ENCODE measurements at places on chromosomes 11 and 22.
A peak's percentile ranks its signal among the peaks of the same experiment; 100 is the strongest.

GRCh38 chr22:26570115-26570514 lies 19.8 kb downstream of the TPST2 start:
- no peak for DNase-seq

DNA sequence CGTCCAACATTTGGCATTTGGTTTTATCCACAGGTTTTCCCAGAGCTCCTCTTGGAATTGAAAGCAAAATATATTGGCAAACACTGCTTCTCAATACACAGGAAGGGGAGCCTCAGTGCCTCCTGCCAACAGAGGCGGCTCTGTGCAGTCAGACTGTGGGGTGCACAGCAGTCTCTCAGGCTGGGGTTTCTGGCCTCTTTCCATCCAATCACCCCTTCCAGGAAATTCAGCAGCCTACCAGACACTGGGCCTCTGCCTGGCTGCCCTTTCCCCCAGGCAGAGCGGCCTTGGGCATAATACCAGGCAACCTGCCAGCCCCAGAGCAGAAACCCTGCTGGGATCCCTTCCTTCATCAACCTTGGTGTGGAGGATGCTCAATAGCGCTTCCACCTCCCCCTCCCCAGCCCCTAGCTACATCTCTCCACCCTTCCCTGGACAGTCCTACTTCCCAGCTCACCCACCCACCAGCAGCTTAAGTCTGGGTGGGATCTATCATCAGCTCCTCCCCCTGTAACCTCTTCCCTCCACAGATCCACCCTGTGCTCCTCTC lies 17.8 kb upstream of the RAPSN start:
- DNase-seq: no peak

DNA sequence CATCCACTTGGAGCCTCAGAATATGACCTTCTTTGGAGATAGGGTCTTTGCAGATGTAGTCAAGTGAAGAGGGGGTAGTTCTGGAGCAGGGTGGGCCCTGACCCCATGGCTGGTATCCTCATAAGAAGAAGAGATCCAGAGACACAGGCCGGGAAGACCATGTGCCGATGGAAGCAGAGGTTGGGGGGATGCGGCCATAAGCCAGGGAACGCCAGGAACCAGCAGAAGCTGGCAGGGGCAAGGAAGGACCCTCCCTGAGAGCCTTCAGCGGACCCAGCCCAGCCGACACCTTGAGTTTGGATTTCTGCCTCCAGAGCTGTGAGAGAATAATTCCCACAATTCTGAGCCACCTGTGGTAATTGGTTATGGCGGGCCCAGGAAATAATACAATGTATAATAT lies 26.1 kb upstream of the SMIM38 start:
- no peak for DNase-seq

DNA sequence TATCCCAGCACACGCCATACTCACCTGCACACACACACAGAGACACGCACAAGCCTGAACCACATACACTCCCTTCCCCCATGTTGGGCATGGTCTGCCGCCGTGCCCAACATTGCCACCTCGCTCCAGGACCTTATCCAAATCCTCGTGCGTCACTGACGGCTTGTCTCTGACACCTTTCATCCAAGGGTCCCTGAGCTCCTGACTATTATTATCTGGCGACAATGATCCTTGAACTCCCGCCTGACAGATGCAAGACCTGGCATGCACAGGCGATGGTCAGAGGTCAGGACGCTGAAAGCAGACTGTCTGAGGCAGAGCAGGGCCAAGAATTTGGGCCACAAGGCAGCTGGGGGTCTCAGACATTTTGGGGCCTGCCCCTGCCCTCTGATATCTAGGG lies 4.2 kb downstream of the MB start:
- DNase-seq: no peak

DNA sequence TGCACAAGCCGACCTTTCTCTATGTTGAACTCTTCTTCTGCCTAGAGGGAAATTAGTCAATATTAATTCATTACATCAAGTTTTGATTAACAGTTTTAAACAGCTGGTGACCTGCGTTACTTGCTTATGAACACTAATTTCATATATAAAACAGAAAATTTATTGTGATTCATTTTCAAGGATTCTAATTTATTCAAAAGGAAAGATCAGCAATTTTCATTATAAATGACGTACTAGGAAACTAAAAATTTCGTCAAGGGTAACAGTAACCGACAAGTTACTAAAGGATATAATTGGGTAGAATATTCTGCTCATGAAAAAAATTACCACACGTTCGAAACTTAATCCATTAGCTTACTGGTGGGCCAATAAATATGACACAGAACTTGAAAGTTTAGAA lies 15.3 kb downstream of the ATP6V1E1 start:
- no peak for DNase-seq

DNA sequence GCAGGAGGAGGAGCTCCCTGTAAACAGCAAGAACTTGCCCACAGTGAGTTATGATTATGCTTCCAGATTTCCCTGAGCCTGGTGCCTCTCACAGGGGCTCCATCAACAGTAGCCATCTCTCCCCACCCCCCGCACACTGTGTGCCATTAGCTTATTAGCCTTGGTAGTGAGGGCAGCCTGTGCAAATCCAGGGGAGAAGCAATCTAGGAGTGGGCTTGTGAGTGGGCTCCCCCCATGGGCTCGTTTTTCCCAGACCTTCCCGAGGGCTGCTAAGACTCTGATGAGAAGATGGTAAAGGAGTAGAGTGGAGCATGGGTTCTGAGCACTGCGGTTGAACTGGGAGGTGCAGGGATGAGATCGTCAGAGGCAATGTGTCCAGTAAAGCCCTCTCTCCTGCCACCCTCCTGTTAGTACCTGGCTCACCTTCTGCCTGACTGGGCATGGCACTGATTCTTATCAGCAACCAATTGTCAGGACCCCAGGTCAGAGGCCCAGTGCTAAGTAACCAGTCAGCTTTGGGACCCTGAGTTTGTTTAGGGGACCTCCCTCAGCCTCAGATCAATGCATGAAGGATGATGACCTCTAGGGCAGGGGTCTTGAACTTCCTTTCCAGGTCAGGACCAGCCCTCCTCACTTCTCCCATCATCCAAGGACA lies 38.4 kb upstream of the TP53I11 start:
- DNase-seq: no peak

- DNase-seq: no peak
These were observed 572.2 kb downstream of the BUD13 start for GRCh38 chr11:116200564-116200963.

- no peak for DNase-seq
These were observed 15.7 kb downstream of the P2RX3 start for GRCh38 chr11:57353852-57354251.

- DNase-seq: no peak
These were observed 16.0 kb downstream of the TCP11L1 start for GRCh38 chr11:33055375-33055774.

DNA sequence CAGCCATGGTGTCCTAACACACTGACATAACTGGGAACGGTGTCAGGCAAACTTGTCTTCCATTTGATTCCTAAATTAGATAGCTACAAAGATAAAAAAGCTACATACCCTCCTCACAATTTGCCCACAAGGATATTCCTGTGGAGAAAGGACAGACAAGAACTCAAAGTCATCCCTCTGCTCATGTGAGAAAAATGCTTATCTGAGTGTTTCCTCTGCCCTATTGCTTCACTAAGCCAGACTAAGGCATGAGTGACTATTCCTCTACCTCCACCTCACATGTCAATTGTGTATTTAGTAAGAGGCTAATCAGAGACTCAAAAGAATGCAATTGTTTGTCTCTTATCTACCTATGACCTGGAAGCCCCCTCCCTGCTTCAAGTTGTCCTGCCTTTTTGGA lies 247.7 kb downstream of the DDX10 start:
- DNase-seq: no peak

GRCh38 chr11:2534134-2534956 lies 89.5 kb downstream of the KCNQ1 start:
- no peak for DNase-seq

- no peak for DNase-seq
These were observed 67.2 kb downstream of the CECR2 start for GRCh38 chr22:17436382-17436980.

DNA sequence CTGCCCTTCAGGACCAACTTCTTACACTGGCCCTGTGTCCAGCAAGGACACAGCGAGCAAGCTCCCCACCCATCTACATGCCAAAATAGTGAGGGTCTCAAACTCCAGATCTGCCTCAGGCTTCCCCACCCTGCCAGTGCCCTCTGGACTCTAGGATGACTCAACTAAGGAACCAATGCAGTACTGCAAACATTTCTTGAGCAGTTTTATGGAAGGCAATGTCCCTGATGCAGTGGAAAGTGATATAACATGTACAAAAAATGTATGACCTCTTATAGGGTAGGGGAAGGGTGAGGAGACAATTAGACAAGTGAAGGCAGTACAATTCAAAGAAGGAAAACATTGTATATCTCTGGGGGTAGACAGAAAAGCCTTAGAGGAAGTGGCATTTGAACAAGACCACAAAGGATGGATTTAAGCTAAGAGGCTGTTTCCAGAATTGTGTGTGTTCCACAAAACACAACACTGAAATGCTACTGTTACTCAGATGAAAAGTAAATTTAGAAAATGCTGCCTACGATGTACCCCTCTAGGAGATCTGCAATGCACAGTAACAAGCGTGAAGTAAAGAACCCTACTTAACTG lies 47.3 kb downstream of the RAB30 start:
- DNase-seq: no peak

DNA sequence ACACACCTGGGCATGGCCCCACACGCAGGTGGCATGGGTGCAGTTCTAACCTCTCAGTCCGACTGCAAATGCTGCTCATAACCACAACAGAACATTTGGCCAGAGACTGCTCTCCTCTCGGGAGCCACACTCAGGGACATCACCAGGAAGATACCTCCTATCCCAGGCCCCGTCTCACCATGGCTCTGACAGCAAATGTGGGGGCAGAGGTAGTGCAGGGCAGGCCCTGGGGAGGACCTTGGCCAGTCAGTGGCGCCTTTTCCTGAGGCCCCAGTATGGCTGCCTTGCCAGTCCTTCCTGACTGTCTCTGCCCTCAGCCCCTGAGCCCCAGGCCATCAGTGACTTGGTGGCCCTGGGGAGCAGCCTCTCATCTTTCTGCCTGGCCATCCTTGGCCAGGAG lies 2.8 kb downstream of the KRTAP5-6 start:
- DNase-seq: no peak

- peak; percentile 71 for DNase-seq
These were observed at the start of gene ADORA2A for GRCh38 chr22:24427500-24428164. TSS of gene ADORA2A (plus strand) at chr22:24427599. CDS start at chr22:24433405, 5,806 bp downstream.

GRCh38 chr11:60910281-60910687 lies 3.7 kb upstream of the TMEM109 start:
- DNase-seq: no peak

DNA sequence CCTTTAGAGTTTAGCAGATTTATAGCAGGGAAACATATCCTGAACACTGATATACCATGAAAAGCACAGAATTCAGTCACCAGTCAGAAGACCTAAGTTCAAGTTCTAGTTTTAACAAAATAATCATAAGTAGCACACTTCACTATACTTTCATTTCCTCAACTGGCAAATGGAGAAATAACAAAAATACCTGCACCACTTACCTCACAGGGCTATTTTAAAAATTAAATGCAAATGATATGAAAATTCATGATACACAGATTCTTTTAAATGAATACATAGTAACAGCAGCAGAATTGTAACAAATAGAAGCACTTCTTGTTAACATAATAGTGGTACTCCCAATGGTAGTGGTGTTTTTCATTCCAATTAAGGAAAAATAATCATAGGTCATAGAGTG lies 139.0 kb downstream of the FCHSD2 start:
- no peak for DNase-seq

Measured in activated T-helper 1 cell treated with anti-CD3 and anti-CD28 coated beads, Interleukin-12 subunit alpha, Interleukin-12 subunit beta, Interleukin-2, Interleukin-4 antibody, amounts not matched to agents 30 ng/mL and 10 ng/mL and 1 ng/mL, durations not matched to agents 14 hours and 24 hours and 36 hours (primary cell).